Hematopoietic multipotent progenitor cell treated with erythropoietin and hydrocortisone succinate and interleukin-3 and kit ligand, for 6 days (in vitro differentiated cells): ENCODE measurements at places on chromosomes 3 and 15.
A peak's percentile ranks its signal among the peaks of the same experiment; 100 is the strongest.

GRCh38 chr15:61685534-61685933 lies 374.7 kb downstream of the VPS13C start:
- no peak for DNase-seq

GRCh38 chr3:178475062-178475461 lies 61.2 kb upstream of the KCNMB2 start:
- DNase-seq: no peak

DNA sequence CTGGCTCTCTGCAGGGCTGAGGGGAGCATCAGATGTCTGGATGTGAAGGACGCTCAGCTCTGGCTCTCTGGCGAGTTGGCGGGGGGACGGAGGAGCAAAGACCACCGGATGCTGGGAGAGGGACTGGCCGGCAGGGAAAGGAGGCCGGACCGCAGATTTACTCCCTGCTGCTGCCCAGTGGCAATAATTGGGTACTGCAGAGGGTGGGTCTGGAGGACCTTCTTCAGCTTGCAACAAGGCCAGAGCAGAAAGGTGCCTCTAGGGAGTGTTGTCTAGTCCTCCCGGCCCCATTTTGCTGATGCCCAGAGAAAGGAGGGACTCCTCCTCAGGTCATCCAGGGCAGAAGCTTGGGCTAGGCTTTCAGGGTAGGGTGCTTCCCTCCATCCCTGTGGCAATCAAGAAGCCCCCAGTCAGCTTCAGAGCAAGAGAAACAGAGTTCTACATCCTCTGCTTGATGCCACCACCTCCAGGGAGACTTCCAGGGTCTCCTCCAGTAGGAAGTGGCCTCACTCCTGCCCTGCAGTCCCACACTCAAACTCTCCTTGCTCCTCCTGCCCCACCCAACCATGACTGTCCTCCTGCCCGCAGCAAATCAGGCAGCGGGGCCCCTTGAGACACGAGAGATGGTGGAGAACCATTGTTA lies 20.3 kb upstream of the CSPG4 start:
- DNase-seq: peak; percentile 80

DNA sequence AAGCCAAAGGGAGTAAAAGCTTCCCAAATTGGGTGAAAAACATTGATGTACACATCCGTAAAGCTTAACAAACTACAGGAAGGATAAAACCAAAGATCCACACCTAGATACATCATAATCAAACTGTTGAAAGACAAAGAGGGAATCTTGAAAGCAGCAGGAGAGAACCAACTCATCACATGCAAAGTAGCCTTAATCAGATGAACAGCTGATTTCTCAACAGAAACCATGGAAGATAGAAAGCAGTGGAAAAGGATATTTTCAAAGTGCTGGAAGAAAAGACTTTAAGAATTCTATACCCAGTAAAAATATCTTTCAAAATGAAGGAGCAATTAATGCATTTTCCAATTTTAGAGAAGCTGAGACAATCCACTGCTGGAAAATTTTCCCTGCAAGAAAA lies 36.8 kb downstream of the CHRNA7 start:
- no peak for DNase-seq

GRCh38 chr3:107684431-107684925 lies 161.7 kb downstream of the BBX start:
- peak; percentile 45 for DNase-seq

DNA sequence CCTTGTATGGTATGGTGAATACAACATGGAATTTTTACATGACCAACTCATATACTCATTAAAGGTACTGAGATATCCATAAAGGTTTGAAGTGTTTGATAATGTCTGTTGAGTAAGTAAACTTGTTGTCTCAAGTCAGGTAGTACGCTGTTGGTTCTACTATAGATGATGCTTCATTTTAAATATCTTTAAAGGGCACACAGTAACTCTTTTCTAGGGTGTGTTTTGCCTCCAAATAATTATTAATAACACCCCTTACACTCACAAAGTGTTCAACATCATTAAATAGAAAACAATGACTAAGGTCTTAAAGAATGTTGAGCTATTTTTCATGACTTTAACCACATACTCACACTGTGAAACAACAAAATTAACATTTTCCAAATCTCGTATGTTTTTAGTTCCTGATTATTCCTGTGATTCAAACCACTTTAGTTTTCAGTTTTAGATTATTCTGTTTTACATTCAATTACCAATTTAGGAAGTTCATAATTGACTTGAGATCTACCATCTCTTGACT lies 220.0 kb upstream of the NANOGP8 start:
- no peak for DNase-seq

- DNase-seq: no peak
Observed at GRCh38 chr15:57538265-57538529, 53.5 kb upstream of the MYZAP start.
